ENCODE measurements at places on chromosomes 2 and 18.

- DNase-seq: peak; percentile 10
Measured at GRCh38 chr2:169361706-169362117, 622 bp downstream of the LRP2 start.

GRCh38 chr2:74472086-74472944 lies at the start of gene MRPL53:
TSS of gene MRPL53 (minus strand) at chr2:74472680. CDS start at chr2:74472660, 20 bp downstream.
- peak; percentile 97 for DNase-seq

DNA sequence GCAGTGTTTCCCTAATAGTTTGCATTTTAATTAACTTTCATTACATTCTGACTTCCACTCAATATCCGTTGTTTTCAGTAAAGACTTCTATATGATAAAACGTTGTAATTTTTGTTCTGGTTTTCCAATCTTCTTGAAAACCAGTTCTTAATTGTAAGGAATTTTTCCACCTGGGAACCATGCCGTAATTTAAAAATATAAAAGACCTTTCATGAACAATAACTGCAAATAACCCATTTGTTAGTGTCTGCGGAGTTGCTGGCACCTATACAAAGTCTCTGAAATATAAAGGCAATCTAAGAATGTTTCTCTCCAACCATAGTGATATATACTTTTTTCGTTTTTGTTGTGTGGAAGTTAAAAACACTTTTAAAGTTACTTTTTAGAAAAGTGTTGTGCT lies 7.7 kb upstream of the SATB2 start:
- DNase-seq: no peak

DNA sequence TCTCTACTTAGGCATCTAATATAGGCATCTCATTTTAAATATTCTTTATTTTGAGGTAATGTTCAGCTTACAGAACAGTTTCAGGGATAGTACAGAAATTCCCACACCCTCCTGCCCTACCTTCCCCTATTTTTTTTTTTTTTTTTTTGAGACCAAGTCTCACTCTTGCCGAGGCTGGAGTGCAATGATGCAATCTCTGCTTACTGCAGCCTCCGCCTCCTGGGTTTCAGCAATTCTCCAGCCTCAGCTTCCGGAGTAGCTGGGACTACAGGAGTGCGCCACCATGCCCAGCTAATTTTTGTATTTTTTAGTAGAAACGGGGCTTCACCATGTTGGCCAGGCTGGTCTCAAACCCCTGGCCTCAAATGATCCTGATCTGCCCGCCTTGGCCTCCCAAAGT lies 97.6 kb downstream of the EPB41L5 start:
- no peak for DNase-seq

- no peak for DNase-seq
Measured at GRCh38 chr2:147355706-147356105, 489.1 kb upstream of the ACVR2A start.

- DNase-seq: no peak
Measured at GRCh38 chr18:31484461-31484860, 13.5 kb upstream of the DSG2 start.
